ENCODE measurements at places on chromosomes 11 and 22.
A peak's percentile ranks its signal among the peaks of the same experiment; 100 is the strongest.

DNA sequence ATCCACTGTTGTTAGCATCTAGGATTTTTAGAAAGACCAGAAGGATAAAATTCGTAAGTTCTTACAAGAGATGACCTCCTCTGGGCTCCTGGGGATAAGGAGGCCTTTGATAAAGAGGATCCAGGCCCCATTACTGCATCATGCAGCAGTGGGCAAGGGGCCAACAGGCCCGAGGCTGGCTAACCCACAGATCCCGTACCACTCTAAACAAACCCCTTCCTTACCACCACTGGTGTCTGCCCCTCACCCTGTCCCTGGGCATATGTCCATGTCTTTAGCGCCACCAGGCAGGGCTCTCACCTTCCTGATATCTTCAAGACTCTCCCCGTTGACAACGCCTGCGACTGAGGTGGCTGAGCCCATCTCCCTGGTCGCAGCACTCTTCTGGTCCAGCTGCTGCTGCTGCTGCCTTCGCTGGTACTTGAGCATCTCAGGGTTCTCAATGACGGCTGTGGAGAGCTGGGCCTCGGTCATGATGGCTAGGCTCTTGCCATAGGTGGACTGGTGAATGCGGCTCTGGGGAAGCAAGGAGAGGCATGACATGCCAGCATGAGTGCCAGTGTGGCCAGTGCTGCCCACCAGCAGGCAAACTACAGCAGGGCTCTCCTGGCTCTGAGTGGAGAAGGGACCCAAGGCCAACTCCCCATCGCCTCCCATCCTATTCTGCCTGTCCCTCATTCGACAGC lies 46.2 kb downstream of the HIRA start:
- DNase-seq, result no peak

DNA sequence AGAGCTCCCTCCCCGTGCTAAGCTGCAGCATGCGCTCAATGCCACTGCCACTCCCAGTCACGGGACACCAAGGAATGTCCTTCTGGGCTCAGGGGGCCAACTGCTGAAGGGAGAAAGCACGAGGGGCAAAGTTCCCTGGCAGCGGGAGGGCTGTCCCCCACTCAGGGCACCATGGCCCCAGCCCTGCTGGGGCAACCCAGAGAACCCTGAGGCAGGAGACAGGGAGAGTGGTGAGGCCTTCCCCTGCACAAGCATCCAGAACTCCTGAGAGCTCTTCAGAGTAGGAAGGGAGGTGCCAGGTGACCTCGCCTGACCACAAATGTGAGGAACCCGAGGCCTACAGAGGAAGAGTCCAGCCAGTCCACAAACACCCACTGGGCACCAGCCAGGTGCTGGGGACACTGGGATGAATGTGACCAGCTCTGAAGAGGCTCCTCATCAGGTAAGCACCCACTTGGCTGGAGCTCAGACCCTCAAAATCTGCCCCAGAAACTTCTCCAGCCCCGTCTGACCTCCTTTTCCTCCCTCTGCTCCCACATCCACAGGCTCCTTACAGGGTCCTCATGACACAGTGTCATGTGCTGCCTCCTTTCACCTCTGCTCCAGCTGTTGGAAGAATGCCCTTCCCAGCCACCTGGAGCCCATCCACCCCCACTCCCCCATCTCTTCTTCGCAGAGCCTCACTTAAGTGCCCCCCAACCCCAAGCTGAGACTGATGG lies 15.6 kb downstream of the GDPD5 start:
- no peak for DNase-seq

DNA sequence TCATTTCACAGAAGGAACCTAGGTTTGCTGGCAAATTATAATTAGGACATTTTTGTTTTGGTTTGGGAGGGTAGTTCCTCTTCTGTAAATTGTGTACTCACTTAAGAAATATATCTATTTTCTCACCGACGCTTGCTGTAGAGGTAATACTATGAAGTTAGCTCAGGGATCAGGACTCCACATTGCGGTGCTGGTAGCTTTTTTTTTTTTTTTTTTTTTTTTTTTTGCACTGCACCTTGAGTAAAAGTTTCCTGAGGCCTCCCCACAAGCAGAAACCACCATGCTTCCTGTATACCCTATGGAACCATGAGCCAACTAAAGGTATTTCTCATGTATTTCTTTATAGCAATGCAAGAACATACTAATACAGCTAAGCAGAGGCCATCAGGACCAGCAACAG lies 14.7 kb downstream of the UBTFL1 start:
- no peak for DNase-seq

DNA sequence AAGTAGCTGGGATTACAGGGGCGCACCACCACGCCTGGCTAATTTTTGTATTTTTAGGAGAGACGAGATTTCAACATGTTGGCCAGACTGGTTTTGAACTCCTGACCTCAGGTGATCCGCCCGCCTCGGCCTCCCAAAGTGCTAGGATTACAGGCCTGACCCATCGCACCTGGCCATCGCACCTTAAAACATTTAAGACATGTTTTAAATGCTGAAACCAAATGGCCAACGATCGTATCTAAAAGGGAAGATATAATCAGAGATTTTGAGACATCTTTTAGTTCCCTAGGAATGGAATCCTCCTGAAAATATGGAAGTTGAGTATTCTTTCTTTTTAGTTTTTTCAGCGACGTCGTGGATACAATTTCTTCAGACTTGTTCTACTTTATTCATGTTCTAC lies 21.8 kb upstream of the APOBEC3A start:
- no peak for DNase-seq

- DNase-seq, result no peak
These were observed 166.1 kb upstream of the MTNR1B start for GRCh38 chr11:92803391-92803790.

DNA sequence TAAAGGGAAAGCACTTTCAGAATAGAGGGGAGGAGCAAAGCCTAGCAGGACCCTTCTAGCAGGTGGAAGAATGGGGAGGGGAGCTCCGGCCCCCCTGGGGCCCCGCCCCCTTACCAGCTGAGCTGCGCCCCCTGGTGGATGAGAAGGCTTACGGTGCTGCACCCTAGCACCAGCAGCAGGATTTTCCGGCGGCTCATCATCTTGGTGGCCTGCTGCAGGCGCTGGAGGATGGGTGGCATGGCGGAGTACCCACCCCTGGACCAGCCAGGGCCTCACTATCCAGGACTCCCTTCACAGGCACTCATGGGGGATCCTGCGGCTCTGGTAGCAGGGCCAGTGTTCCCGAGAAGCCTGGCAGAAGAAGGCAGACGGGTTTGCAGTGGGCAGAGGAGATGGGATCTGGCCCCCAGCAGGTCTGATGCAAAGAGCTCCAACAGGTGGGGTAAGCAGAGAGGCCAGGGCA lies 3.8 kb downstream of the GAL3ST3 start:
- DNase-seq, result peak; percentile 87
